ENCODE measurements at places on chromosomes 1 and 21. TPM values are rescaled to one million over a fixed set of nuclear protein-coding genes. Genes with fewer than 3 reads are reported as not detected.

DNA sequence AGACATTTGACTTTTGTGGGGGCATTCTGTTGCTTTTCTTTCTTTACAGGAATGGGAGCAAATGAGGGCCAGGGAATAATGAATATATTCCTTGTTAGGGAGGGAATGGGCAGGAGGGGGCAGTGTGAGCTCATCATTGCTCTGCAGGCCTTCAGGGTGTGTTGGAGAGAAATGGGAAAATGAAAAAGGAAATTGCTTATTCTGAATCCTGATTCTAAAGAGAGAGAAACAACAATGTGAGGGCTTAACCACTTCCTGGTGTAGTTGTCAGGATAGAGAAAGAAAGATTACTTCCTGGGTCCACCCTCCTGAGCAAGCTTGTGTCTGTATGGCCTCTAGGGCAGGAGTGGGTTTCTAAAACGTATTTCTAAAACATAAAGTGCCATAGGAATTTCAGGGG is 28.3 kb downstream of the VANGL2 start:
- H3K4me3 ChIP-seq = no peak overlapping the region
- H3K27me3 ChIP-seq = no peaks in the 10 kb centered on the region
- DNase-seq = peak; percentile 26
- H3K27ac ChIP-seq = no peak overlapping the region

DNA sequence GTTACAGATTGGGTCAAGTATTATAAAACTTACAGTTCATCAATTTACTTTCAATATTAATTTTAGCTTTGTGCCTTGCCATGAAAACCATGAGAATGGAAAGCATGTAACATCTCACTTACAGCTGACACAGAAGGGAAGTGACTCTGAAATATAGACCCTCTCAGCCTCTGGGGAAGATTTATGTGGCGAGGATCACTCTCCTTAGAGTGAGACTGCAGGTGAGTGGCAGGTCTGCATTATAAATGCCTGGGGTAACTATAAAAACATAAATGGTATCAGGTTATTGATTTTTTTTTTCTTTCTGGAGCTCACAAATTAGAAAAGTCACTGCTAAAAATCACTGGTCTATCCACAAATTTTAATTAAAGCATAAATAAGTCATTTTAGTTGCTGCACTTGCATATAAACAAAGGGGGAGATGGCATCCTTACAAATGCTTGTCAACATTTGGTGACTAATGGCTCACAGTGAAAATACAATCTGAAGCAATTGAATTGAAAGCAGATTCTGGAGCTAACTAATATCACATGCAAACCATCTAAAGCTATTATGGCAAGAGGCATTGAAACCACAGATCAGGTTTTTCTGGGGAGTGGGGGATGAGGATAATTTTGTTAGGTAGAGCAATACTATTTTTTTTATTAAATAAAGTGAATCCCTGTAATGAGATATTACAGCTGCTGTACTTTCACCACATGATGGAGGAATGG is 200.9 kb downstream of the TM2D1 start:
- no peaks in the 10 kb centered on the region for H3K27me3 ChIP-seq
- H3K36me3 ChIP-seq = no peaks in the 10 kb centered on the region
- no peak overlapping the region for H3K4me3 ChIP-seq
- no peak overlapping the region for H3K27ac ChIP-seq
- H3K4me1 ChIP-seq = no peaks in the 10 kb centered on the region
- peak; percentile 70 for DNase-seq

The MIXL1 gene
- 0.50 TPM for total RNA-seq

GRCh38 chr1:189033169-189033568 is 1444.5 kb downstream of the BRINP3 start:
- no peaks in the 10 kb centered on the region for H3K27me3 ChIP-seq
- no peak overlapping the region for H3K4me3 ChIP-seq
- no peak for DNase-seq

- H3K27me3 ChIP-seq = no peaks in the 10 kb centered on the region
- no peaks in the 10 kb centered on the region for H3K36me3 ChIP-seq
- no peak overlapping the region for H3K4me3 ChIP-seq
- no peaks in the 10 kb centered on the region for H3K4me1 ChIP-seq
- no peak for DNase-seq
Measured at GRCh38 chr1:86487131-86487810, 18.5 kb downstream of the CLCA1 start.

- no peak overlapping the region for H3K27ac ChIP-seq
- no peak overlapping the region for H3K4me3 ChIP-seq
- no peaks in the 10 kb centered on the region for H3K36me3 ChIP-seq
- H3K27me3 ChIP-seq = no peaks in the 10 kb centered on the region
- no peaks in the 10 kb centered on the region for H3K4me1 ChIP-seq
- DNase-seq = no peak
Measured at GRCh38 chr1:84960371-84960770, 36.5 kb downstream of the MCOLN2 start.

DNA sequence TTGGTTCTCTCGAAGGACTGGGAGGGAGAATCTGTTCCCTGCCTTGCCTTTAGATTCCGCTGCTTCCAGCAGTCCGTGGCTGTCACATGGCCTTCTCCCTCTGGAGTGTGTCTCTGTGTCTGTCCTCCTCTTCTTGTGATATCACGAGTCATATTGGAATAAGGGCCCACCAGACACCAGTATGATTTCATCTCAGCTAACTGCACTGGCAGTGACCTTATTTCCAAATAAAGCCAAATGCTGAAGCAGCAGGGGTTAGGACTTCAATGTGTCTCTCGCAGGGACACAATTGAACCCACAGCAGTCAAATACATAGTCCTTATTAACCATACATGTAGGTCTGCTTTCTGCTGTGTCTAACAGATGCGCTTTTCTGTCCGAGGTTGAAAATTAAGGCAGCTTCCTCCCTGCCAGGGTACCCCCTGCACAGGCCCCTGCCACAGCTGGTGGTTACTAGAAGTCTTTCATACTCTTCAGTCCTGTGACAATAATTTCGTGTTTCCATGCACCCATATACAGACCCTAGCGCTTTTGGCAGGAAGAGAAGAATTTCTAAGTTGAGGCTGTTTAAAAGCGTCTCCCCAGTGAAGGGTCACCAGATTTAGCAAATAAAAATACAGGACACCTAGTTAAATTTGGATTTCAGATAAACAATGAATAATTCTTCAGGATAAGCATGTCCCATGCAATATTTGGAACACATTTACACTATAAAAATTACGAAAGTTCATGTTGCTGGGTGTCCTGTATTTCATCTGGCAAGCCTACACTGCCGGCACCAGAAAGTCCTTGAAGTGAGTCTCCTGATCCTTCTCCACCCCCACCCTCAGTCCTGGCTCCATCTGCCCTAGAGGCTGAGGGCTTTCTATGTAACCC is 182.1 kb downstream of the ETS2 start:
- peaks cover 4% of the 10 kb centered on the region for H3K27me3 ChIP-seq
- DNase-seq = no peak
- peak overlapping the region; percentile 48 for H3K27ac ChIP-seq
- H3K4me3 ChIP-seq = no peak overlapping the region

- H3K27ac ChIP-seq = no peak overlapping the region
- peaks cover 8% of the 10 kb centered on the region for H3K4me1 ChIP-seq
- peaks cover 3% of the 10 kb centered on the region for H3K27me3 ChIP-seq
- DNase-seq = no peak
Measured at GRCh38 chr1:244075247-244075722, 24.2 kb downstream of the ZBTB18 start.

The SLC6A9 gene
- total RNA-seq = 21.9 TPM

- no peak for DNase-seq
- H3K4me1 ChIP-seq = peaks cover 4% of the 10 kb centered on the region
- H3K36me3 ChIP-seq = no peaks in the 10 kb centered on the region
- no peak overlapping the region for H3K27ac ChIP-seq
- no peaks in the 10 kb centered on the region for H3K27me3 ChIP-seq
Measured at GRCh38 chr1:59757197-59757747, 57.5 kb upstream of the HOOK1 start.

DNA sequence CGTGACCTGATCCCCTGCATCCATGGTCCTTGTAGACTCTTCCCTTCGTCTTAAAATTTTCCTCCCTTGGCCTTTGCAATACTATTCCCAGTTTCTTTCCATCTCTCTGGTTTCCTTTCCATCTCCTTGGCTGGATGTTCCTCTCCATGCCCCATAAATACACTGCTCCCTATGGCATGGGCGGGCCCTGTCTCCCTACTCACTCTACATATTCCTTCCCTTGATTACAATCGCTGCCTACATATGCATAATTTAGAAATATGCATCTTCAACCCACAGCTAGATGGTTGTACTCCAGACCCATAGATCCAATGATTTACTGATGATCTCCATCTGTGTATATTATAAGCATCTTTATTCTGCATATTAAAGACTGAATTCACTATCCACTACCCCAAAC is 405.0 kb downstream of the NTNG1 start:
- no peak overlapping the region for H3K4me3 ChIP-seq
- no peak overlapping the region for H3K27ac ChIP-seq
- no peaks in the 10 kb centered on the region for H3K36me3 ChIP-seq
- no peaks in the 10 kb centered on the region for H3K27me3 ChIP-seq
- no peak for DNase-seq
- H3K4me1 ChIP-seq = no peaks in the 10 kb centered on the region

DNA sequence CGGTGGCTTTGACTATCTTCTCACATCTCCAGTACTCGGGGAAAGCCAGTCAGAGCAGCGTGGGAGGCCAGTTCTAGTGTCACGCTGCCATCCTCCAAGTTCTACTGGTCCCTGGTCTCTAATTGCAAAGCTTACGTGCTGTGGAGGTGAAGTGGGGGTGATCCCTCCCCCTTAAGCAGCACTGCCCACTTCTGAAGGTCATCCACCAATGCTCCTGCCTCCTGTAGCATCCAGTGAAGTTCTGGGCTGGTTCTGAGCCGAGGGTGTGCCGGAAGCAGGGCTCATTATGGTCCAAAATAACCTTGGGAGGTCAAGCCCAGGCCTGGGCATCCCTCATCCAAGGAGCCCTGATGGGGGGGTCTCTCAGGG is 95.0 kb downstream of the CD58 start:
- no peaks in the 10 kb centered on the region for H3K36me3 ChIP-seq
- H3K27me3 ChIP-seq = no peaks in the 10 kb centered on the region
- H3K4me3 ChIP-seq = no peak overlapping the region
- peaks cover 9% of the 10 kb centered on the region for H3K4me1 ChIP-seq
- DNase-seq = no peak

GRCh38 chr1:241115784-241116183 is 241.2 kb downstream of the RGS7 start:
- DNase-seq = no peak
- no peaks in the 10 kb centered on the region for H3K4me1 ChIP-seq
- no peaks in the 10 kb centered on the region for H3K27me3 ChIP-seq
- H3K27ac ChIP-seq = no peak overlapping the region
- H3K36me3 ChIP-seq = no peaks in the 10 kb centered on the region
- H3K4me3 ChIP-seq = no peak overlapping the region

The CELA3A gene
- not detected for total RNA-seq

The RPTN gene
- total RNA-seq = not detected

DNA sequence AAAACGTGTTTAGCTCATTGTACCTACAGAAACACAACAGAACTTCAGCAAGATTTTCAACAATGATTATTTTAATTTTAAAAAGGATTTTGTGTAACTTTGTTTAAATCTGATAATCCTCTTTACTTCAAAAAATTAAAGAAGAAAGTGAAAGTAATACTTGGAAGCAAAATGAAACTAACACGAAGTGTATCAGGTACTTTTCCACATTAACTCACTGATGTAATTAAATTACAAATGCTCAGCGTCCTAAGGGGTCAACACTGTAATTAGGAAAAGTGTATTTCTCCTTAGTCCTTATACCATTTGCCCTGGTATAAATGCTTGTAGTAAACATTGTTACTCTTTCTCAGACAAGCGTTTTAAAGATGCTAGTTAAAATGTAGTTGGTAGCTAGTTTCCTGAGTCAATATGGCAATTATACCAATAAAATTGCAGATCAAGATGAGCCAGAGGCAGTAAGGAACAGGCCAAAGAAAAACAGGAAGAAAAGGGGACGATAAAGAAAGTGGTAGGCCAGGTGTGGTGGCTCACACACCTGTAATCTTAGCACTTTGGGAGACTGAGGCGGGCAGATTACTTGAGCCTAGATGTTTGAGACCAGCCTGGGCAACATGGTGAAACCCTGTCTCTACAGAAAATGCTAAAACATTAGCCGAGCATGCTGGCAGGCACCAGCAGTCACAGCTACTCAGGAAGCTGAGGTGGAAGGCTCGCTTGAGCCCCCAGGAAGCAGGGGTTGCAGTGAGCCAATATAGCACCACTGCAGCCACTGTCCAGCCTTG is 553.0 kb downstream of the SMYD3 start:
- DNase-seq = no peak
- H3K4me3 ChIP-seq = no peak overlapping the region
- peaks cover 1% of the 10 kb centered on the region for H3K36me3 ChIP-seq
- no peaks in the 10 kb centered on the region for H3K27me3 ChIP-seq
- no peak overlapping the region for H3K27ac ChIP-seq

DNA sequence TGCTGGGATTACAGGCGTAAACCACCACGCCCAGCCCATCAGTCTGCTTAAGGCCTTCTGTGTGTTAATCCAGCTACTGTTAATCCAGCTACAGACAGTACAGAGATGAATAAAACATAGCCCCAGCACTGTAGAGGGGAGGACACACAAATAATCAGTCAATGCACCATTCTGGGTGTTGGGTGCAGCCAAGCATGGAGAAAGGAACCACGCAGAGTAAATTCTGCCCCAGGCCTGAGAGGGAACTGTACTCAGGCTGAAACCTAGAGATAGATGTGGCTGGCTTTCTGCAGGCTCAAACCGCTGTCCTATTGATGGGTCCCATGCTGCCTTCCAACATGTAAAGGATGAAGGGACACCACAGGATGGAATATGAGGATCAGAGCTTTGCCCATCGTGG is 136.8 kb upstream of the IGSF21 start:
- no peak overlapping the region for H3K4me3 ChIP-seq
- H3K36me3 ChIP-seq = no peaks in the 10 kb centered on the region
- no peak overlapping the region for H3K27ac ChIP-seq
- H3K27me3 ChIP-seq = no peaks in the 10 kb centered on the region

DNA sequence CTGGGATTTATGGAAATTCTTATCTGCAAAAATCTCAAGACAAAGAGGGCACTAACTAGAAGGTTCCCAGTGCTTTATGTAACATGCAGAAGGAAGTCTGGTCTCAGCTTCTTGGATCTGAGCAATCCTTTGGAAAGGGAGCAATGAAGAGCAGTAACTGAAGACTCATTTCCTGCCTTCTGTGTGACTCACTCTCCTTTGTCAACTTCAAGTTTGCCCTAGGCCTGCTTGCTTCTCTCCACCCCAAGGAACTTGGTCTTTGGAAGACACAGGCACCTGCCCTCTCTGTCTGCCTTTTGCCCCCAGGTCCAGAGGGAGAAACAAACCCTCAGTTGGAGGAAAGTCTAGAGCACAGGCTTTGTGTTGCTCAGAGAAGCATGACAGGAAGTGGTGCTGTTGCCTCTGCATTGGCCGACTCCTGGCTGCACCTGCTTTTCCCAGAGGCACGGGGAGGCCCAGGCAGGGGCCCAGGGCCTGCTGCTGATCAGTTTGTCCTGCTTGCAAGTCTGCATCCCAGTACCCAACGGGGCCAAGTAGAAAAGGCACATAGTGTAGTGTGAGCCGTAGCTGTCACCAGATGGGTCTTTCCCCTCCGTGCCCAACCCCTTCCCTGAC is 137.2 kb downstream of the DHRS3 start:
- peaks cover 10% of the 10 kb centered on the region for H3K36me3 ChIP-seq
- no peaks in the 10 kb centered on the region for H3K27me3 ChIP-seq
- no peak for DNase-seq
- H3K27ac ChIP-seq = peak overlapping the region; percentile 87

GRCh38 chr1:201019321-201019977 is 4.1 kb downstream of the KIF21B start:
- peaks cover 2% of the 10 kb centered on the region for H3K27me3 ChIP-seq
- H3K4me1 ChIP-seq = peaks cover 88% of the 10 kb centered on the region
- peaks cover 21% of the 10 kb centered on the region for H3K36me3 ChIP-seq
- H3K27ac ChIP-seq = no peak overlapping the region
- no peak for DNase-seq
- no peak overlapping the region for H3K4me3 ChIP-seq

Measured in spinal cord (tissue), 10 donors.